Upper lobe of left lung (tissue), 6 donors: ENCODE measurements at places on chromosomes 2 and 18. TPM values are rescaled to one million over a fixed set of nuclear protein-coding genes. Genes with fewer than 3 reads are reported as not detected.

The C2orf80 gene
- total RNA-seq, result not detected

The POTEI gene
- total RNA-seq, result not detected

The DLGAP1 gene
- 3.0 TPM for total RNA-seq

The DSG3 gene
- total RNA-seq, result not detected

The C1GALT1C1L gene
- total RNA-seq, result not detected

The PIGN gene
- 21.9 TPM for total RNA-seq

The FASTKD1 gene
- 21.7 TPM for total RNA-seq

The HMSD gene
- not detected for total RNA-seq

The QPCT gene
- total RNA-seq, result 4.3 TPM

The UGT1A8 gene
- not detected for total RNA-seq

The CCL20 gene
- total RNA-seq, result 3.8 TPM

The IL1F10 gene
- not detected for total RNA-seq

The C2orf81 gene
- total RNA-seq, result 2.6 TPM

The MAP4K3 gene
- total RNA-seq, result 69.1 TPM

The FBXO48 gene
- 1.9 TPM for total RNA-seq

The YWHAQ gene
- 83.1 TPM for total RNA-seq

The SLC9A4 gene
- total RNA-seq, result not detected

The CDH2 gene
- total RNA-seq, result 0.20 TPM

The CD226 gene
- total RNA-seq, result 4.1 TPM

The PREB gene
- 45.7 TPM for total RNA-seq

The DNAH7 gene
- total RNA-seq, result 5.5 TPM

The GMPPA gene
- total RNA-seq, result 20.8 TPM

The CHRND gene
- total RNA-seq, result not detected
